ENCODE measurements at places on chromosomes 7 and 10. TPM values are rescaled to one million over a fixed set of nuclear protein-coding genes. Genes with fewer than 3 reads are reported as not detected.

Gene OR2A12
- total RNA-seq, result not detected

Gene NXPH1
- not detected for total RNA-seq

- peak overlapping the region; percentile 50 for H3K27ac ChIP-seq
- no peak overlapping the region for H3K4me3 ChIP-seq
- DNase-seq, result no peak
- peaks cover 6% of the 10 kb centered on the region for H3K36me3 ChIP-seq
- H3K27me3 ChIP-seq, result no peaks in the 10 kb centered on the region
Observed at GRCh38 chr7:55475855-55476803, 96.2 kb downstream of the VOPP1 start.

GRCh38 chr7:75725306-75725705, 13.4 kb downstream of the HIP1 start:
- H3K27ac ChIP-seq, result no peak overlapping the region
- no peaks in the 10 kb centered on the region for H3K27me3 ChIP-seq
- DNase-seq, result no peak
- H3K4me1 ChIP-seq, result peaks cover 18% of the 10 kb centered on the region
- no peak overlapping the region for H3K4me3 ChIP-seq

- no peak overlapping the region for H3K4me3 ChIP-seq
- DNase-seq, result no peak
- no peak overlapping the region for H3K27ac ChIP-seq
- H3K36me3 ChIP-seq, result peaks cover 6% of the 10 kb centered on the region
Observed at GRCh38 chr10:6328699-6329423, 126.1 kb downstream of the PFKFB3 start.

GRCh38 chr7:2212906-2213305, 19.8 kb downstream of the MAD1L1 start:
- no peak for DNase-seq
- no peak overlapping the region for H3K27ac ChIP-seq
- peaks cover 5% of the 10 kb centered on the region for H3K4me1 ChIP-seq
- no peaks in the 10 kb centered on the region for H3K27me3 ChIP-seq
- peaks cover 26% of the 10 kb centered on the region for H3K36me3 ChIP-seq

- H3K27me3 ChIP-seq, result no peaks in the 10 kb centered on the region
- no peak overlapping the region for H3K27ac ChIP-seq
- DNase-seq, result no peak
- no peak overlapping the region for H3K4me3 ChIP-seq
Observed at GRCh38 chr7:139735466-139735865, 42.3 kb downstream of the HIPK2 start.

DNA sequence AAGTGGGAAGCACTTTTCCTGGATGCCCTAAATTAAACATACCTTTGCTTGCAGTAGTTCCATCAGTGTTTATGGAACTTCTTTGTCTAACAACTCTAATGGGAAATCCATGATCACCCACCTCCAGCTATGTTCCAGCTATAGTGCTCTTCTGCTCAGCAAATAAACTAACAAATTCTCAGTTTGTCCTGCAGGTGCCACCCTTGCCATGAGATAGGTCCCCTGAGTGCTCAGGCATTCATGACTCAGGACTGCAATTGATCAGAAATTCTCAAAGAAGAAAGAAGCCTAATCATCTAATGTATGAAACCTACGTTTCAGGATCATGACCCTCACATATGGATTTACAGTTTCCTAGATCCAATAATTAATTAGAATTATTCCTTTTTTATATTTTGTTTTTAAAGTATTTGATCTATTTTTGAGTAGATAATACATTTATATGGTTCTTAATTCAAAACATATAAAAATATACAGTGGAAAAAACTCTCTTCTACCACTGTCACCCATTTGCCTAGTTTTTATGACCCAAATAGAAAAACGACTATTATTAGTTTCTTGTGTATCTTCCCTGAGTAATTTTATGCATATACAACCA, 48.7 kb upstream of the DYNC1I1 start:
- no peak overlapping the region for H3K27ac ChIP-seq
- no peaks in the 10 kb centered on the region for H3K4me1 ChIP-seq
- peak; percentile 8 for DNase-seq
- H3K36me3 ChIP-seq, result no peaks in the 10 kb centered on the region
- H3K27me3 ChIP-seq, result peaks cover 3% of the 10 kb centered on the region

GRCh38 chr10:36880898-36881297, 244.5 kb upstream of the ANKRD30A start:
- H3K4me1 ChIP-seq, result no peaks in the 10 kb centered on the region
- no peak overlapping the region for H3K27ac ChIP-seq
- H3K27me3 ChIP-seq, result no peaks in the 10 kb centered on the region

GRCh38 chr10:90494183-90494582, 363.7 kb downstream of the HTR7 start:
- H3K27me3 ChIP-seq, result no peaks in the 10 kb centered on the region
- H3K36me3 ChIP-seq, result no peaks in the 10 kb centered on the region

GRCh38 chr7:4725014-4725849, 43.1 kb downstream of the FOXK1 start:
- peaks cover 4% of the 10 kb centered on the region for H3K36me3 ChIP-seq
- peak; percentile 87 for DNase-seq
- peak overlapping the region; percentile 88 for H3K27ac ChIP-seq
- no peaks in the 10 kb centered on the region for H3K27me3 ChIP-seq
- peaks cover 57% of the 10 kb centered on the region for H3K4me1 ChIP-seq
- H3K4me3 ChIP-seq, result peak overlapping the region; percentile 74

GRCh38 chr10:34288634-34289033, 526.5 kb downstream of the PARD3 start:
- DNase-seq, result no peak
- H3K27me3 ChIP-seq, result peaks cover 12% of the 10 kb centered on the region
- H3K36me3 ChIP-seq, result no peaks in the 10 kb centered on the region
- no peak overlapping the region for H3K27ac ChIP-seq
- no peak overlapping the region for H3K4me3 ChIP-seq

- no peak overlapping the region for H3K27ac ChIP-seq
- no peak for DNase-seq
- no peaks in the 10 kb centered on the region for H3K4me1 ChIP-seq
- no peaks in the 10 kb centered on the region for H3K36me3 ChIP-seq
- peaks cover 1% of the 10 kb centered on the region for H3K27me3 ChIP-seq
Observed at GRCh38 chr10:51468424-51468823, 231.0 kb downstream of the CSTF2T start.

DNA sequence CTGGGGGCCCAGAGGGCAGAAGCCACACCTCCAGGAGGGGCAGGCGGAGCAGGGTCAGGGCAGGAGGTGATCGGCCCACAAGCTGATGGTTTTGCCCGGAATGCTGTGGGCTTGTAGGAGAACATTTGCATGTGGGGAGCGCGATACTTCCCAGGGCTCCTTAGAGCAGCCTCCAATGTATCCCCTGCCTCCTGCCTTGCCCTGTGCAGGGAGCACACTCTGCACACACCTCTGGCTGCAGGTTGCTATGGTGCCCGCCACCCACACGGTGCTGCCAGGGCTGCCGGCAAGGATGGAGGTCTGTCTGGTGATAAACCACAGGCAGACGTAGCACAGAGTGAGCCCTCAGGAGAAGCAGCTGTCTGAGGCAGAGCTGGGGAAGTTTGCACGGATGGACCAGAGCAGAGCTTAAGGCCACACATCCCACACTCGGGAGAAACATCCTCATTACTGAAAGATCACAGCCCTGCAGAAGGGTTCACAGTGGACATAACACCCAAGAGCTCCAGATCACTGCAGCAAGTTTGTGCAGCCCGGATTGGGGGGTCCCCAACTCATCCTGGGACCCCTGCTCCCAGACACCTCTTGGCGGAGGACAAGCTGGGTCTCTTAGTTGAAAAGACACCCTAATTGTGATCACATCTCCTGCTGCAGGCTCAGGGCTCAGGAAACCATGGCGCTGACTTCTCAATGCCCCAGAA, 41.8 kb downstream of the VIPR2 start:
- H3K27me3 ChIP-seq, result no peaks in the 10 kb centered on the region
- no peaks in the 10 kb centered on the region for H3K4me1 ChIP-seq
- H3K4me3 ChIP-seq, result no peak overlapping the region
- DNase-seq, result no peak
- H3K36me3 ChIP-seq, result no peaks in the 10 kb centered on the region

DNA sequence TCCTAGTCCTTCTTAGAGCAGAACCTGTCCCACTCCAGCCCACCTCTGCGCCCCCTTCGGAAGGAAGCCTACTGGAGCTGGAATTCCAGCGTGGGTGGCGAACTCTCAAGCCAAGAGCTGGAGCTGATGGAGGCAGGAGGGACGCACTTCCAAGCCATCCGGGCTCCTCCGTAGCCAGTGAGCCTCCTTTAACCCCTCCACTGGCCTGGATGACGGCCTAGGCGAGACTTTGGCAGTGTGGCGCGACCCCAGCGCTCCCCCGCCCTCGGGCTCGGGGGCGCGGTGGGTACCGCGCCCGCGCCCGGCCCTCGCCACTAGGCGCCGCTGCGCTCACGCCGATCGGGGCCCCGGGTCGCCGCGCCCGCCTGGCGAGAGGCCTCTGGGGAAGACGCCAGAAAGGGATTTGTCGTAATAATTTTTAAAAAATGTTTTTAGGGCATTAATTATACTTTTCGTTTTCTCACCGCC, 5.1 kb upstream of the EMX2 start:
- no peak for DNase-seq
- peaks cover 66% of the 10 kb centered on the region for H3K27me3 ChIP-seq
- no peak overlapping the region for H3K27ac ChIP-seq
- no peaks in the 10 kb centered on the region for H3K36me3 ChIP-seq
- H3K4me3 ChIP-seq, result no peak overlapping the region
- peaks cover 11% of the 10 kb centered on the region for H3K4me1 ChIP-seq

All from activated CD8-positive, alpha-beta T cell treated with anti-CD3 and anti-CD28 coated beads for 36 hours (primary cell).